ENCODE measurements at places on chromosomes 5 and 9. TPM values are rescaled to one million over a fixed set of nuclear protein-coding genes. Genes with fewer than 3 reads are reported as not detected.
A peak's percentile ranks its signal among the peaks of the same experiment; 100 is the strongest.

GRCh38 chr5:142153674-142154448 lies 45.3 kb downstream of the NDFIP1 start:
- no peak for DNase-seq

- peak; percentile 9 for DNase-seq
Observed at GRCh38 chr9:93258818-93259489, 75.0 kb downstream of the WNK2 start.

GRCh38 chr5:149917073-149917676 lies 27.4 kb downstream of the PDE6A start:
- DNase-seq = no peak

DNA sequence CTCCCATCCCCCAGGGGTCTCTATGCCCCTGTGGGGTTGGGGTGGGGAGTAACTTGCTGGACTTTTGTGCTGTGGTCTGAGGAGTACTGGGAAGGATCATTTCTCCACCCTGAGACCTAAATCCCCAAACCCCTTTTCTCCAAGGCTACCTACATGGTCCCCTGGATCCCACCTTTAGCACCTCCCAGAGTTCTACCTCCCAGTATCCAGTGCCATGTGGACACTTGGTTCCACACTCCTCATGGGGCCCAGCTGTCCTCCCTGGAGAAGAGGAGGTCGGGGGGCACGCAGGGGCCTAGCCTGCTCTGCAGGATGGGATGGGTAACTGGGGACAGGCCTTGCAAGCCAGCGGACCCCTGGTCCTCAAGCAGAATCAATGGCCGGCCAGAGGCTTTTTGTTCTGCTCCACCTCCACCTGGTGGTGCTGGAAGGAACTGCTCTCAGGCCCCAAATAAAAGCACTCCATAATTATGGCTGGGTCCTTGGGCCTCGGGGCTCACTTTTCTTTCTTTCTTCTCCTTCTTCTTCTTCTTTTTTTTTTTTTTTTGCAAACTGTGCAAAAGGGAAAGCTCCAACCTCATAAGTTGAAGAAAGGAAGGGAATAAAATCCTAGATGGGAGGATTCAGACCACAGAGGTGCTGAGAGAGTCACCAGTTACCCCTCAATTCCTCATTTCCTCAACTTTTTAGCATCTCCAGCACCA lies 68.4 kb downstream of the PSD2 start:
- DNase-seq = peak; percentile 54

DNA sequence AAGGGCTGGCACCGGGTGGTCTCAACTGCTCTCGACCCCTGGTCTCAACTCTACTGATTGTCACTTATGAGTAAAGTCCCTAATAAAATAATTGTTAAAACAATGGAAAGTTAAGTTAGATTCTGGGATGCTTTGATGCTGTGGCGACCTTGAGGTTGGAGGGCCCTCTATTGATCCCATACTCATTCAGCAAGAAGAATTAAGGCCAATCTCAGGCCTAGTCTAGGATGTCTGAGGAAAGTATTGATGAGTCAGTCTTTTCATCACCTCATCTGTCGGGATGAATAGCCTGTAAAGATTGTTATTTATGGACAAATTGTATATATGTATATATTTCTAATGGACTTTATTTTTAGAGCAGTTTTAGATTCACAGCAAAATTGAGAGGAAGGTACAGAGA lies 50.8 kb downstream of the WDR36 start:
- no peak for DNase-seq

DNA sequence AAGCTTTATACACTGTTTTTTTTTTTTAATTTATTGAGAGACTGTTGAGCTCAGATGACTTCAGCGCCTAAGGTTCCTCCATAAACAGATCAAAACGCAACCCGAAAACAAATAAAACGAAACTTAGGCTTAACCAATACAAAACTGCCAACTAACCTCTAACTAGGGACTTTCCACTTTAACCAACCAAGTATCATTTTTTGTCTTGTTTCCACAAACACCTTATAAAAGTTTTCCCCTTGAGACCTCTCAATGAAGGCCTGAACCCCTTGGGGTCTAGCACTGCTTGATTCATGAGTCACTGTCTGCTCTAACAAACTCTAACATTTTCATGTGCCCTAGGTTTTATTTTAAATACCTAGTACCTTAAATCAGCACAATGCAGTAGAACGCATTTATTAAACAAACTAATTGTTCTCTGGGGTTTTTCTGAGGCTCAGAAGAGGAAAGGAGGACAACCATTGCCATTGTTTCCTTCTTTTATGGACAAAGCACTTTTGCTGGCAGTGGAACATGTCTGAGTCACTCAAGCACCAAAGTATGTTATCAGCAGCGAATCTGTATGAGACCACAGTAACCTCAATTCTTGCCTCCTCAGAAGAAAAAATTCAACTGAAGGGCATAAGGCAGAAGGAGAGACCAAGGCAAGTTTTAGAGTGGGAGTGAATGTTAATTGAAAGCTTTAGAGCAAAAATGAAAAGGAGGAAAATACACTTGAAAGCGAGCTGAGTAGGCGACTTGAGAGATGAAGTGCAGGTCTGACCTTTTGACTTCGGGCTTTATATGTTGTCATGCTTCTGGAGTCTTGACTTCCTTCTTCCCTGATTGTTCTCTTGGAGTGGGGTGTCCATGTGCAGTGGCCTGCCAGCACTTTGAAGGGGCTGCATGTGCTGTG lies 97.7 kb upstream of the HCN1 start:
- no peak for DNase-seq

DNA sequence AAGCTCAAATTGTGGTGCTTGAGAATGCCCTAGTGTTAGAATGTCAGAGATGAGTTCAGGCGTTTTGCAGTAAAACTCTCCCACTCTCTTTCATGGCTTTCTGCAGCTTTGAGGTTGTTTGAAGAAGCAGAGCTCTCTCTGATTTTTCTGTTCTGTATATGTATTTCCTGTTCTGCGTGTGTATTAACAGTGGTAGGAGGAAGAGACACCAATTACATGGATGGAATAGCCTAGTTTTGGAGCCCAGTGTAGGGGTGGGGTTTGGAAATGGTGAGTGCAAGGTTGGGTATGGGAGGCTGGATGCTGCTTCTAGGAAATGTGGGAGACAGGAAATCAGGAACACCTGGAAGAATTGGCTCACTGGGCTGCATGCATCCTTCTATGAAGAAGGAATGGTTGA lies 12.4 kb downstream of the LARP1 start:
- DNase-seq = no peak

GRCh38 chr5:13234-13633 lies 78.7 kb upstream of the PLEKHG4B start:
- DNase-seq = no peak

- DNase-seq = no peak
Observed at GRCh38 chr9:127817881-127818434, 15.3 kb downstream of the FPGS start.

GRCh38 chr9:133718563-133719315 lies 19.4 kb downstream of the SARDH start:
- DNase-seq = no peak

GRCh38 chr9:129894120-129894823 lies 59.0 kb downstream of the USP20 start:
- peak; percentile 48 for DNase-seq

DNA sequence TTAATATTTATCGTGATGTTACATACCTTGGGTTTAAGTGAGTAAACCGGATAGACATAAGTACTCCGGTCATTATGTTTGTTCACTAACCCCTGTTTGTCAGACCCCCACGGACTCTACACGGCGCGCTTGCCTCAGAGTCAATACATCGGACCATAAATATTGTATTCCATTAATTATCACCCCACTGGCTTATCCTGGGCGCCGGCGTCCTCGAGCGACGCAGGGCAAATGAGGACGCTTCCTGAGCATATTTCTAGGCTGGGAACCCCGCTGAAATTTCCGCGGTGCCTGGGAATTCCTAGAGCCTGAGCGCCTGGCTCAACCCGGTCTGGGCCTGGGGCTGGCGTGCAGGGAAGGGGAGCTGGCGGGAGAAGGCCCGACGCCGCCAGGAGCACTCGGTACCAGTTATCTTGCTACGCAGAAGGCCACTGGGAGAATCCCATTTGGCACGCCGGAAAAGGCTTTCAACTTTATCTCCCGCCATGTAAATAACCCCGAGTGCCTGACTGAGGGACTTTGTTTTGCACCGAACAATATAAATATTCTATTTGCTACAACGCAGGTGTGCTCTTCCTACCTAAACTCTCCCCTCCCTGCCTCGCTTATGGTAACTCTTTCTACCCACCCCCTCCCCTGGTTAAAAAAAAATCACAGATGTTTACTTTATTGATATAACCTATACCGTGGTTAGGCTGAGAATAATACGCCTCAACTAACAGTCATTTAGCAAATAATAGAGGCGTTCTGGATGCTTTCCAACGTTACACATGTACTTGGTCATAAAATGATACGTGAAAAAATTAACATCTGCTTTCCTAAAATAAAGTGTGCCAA lies 19.4 kb downstream of the NR2F1 start:
- no peak for DNase-seq

DNA sequence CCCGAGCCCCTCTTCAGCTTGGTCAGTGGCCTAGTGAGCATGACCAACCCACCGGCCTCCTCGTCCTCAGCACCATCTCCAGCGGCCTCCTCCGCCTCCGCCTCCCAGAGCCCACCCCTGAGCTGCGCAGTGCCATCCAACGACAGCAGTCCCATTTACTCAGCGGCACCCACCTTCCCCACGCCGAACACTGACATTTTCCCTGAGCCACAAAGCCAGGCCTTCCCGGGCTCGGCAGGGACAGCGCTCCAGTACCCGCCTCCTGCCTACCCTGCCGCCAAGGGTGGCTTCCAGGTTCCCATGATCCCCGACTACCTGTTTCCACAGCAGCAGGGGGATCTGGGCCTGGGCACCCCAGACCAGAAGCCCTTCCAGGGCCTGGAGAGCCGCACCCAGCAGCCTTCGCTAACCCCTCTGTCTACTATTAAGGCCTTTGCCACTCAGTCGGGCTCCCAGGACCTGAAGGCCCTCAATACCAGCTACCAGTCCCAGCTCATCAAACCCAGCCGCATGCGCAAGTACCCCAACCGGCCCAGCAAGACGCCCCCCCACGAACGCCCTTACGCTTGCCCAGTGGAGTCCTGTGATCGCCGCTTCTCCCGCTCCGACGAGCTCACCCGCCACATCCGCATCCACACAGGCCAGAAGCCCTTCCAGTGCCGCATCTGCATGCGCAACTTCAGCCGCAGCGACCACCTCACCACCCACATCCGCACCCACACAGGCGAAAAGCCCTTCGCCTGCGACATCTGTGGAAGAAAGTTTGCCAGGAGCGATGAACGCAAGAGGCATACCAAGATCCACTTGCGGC lies 1.8 kb downstream of the EGR1 start:
- peak; percentile 41 for DNase-seq

DNA sequence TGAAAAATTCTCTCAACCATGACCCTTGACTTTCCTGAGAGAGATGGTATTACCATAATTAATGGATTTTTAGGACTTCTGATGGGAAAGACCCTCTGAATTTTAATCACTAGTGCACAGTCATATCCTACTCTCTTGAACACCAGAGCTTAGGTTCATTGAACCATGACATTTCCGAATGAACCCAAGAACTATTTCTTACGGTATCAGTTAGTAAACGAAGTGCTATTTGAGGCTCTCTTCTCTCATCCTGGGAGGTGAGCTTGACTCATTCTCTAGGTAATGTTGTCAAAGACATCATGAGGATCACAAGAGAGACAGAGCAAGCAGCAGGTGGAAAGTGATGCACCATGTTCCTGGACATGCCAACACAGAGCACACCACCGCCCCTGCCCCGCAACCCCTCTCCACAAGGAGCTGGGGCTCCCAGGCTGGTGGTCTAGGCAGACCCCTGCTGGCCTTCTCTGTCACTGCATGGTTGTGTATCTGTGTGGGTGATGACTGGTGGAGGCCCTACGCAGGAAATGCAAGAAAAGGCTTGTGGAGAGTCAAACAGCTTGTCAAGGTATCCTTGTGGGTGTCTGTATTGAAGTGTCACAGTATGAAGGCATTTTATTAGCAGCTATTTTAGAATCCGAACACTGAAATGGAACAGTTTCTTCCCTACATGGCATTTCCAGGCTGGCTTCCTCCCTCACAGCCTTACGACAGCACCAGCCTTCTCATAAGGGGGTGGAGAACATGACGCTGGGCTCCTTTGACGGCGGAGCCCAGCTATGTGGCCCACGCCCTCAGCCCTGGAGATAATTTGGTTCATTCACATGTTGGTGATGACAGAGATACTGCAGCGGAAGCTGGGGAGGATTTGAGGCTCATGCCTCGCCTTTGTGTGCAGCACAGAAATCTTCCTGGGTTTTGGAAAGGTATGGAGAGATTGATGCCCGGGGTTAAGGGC lies 297.6 kb downstream of the NTRK2 start:
- no peak for DNase-seq

DNA sequence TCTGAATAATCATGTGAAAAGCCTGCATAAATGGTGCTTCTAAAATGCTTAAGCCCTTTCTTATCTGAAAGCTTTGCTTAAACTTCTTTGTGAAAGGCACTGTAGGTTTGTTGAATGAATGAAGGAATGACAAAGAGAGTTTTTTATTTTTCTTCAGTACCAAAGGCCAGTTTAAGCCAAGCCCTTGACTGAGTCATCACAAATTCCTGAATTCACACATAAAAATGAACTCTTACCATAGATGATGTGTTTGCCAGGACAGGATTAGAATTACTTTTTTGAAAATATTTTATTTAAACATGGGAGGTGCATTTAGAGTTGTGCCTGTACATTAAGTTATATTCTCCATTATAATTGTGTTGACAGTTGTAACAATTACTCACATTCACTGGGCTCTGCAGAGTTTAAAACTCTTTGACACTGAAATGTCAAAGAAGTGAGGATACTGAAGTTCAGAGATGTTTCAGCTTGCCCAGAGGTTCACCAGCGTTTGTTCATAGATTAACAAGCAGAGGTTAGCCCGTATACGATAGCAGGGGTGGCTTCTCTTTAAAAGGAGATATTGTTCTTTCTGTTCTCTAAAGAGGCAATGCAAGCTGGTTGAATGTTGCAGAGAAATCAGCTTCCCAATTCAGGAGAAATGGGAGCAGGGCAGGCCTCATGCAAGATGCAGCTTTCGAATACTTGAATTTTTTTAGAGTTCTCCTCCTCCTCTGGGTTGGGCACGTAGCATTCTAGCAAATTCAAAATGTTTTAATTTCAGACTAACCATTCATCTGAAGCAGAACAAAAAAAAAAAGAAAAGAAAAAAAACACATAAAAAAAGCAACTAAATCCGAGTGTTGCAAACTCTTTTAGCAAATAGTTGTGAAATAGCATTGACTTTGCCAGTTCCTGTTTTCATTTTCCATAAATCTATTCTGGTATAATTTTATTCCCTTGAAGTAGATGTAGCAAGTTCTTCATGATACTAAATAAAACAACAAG lies 358.7 kb upstream of the KLF4 start:
- DNase-seq = no peak

DNA sequence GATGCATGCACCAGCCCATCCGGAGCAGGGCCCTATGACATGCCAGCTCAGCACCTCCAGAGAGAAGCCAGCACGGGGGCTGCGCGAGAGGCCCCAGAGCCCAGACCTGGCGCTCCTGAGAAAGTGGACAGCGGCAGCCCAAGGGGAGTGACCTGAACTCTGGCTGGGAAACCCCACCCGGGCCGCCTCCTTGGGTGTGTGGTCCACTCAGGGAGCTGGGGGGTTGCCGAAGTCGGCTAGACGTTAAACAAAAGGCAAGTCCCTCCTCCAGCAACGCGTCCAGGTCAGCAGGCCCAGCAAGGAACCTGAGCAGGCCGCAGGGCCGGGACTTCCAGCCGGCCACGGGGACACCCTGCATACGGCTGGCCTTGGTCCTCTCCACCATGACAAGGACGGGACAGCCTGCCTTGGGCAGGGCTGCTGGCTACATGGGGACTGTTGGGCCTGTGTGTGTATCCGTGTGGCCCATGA lies 35.7 kb downstream of the NACC2 start:
- no peak for DNase-seq

Gene RNF183
- 0.23 TPM for total RNA-seq

Gene HNRNPH1
- 699 TPM for total RNA-seq

Gene GMCL2
- total RNA-seq = not detected

Gene CBY3
- not detected for total RNA-seq

Gene LRRC19
- not detected for total RNA-seq

Gene SOHLH1
- total RNA-seq = not detected
